ENCODE measurements at places on chromosomes 16 and 17.

DNA sequence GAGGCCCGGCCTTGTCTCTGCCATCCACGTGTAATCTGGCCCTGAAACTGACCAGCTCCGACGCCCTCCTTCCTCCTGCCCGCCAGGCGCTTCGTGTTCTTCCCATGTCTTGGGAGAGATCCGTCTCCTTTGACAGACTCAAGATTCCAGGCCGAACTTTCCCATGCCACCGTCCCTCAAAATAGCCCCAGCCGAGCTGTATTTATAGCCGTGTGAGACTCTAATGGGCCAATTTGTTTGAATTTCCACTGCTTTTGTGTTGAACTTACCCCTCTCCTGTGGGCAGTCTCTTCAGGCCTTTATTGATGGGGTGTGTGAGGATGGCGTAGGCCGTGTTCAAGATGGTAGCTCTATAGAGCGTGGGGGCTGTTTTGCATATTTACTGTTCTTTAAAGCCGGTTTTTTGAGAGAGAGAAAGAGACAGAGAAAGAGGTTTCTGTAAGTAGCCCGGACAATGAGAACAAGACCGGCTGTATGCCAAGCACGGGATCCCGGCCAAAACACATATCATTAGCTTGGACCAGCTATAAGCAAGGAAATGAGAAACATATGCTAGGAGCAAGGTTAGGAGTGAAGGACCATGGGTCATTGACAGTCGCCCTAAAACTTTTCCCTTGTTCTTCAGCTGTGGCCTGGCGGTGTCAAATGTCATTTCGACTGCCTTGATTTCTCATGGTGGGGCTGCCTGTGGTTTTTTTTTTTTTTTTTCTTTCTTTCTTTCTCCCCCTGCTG is 124.5 kb upstream of the ZFHX3 start:
- no peak for DNase-seq

DNA sequence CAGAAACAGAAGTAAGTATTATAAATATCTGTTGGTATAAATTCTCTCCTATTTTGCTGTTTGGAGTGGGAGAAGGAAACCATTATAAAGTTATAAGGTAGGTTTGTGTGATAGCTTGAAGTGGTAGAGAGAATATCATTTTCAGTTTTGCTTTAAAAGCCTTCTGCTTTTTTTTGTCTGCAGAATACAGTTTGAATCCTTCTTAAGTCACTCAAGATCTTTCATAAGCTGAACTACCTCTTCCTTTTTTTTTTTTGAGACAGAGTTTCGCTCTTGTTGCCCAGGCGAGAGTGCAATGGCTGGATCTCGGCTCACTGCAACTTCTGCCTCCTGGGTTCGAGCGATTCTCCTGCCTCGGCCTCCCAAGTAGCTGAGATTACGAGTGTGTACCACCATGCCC is 9.0 kb downstream of the ATAD5 start:
- no peak for DNase-seq

- no peak for DNase-seq
Observed at GRCh38 chr17:55057184-55057583, 88.6 kb downstream of the STXBP4 start.

DNA sequence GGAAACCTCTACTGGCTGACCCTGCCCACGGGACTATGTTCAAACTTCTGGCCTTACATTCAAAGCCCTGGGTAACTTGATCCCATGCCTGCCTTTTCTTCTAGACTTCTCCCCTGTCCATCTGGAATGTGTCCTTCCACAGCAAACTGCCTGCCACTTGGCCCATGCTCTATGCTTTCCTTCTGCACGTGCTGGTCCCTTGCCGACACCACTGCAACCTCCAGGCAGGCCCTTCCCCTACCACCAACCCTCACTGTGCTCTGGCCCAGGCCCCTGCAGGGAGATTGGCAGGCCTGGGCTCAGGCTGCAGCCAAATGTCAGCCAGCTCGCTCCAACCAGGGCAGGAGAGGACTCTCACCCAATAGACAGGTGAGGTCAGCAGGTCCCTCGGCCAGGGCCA is 11.0 kb downstream of the HSD11B2 start:
- DNase-seq: no peak

GRCh38 chr17:38333635-38334295 is 10.0 kb downstream of the GPR179 start:
- no peak for DNase-seq

GRCh38 chr17:17236295-17237025 is 508 bp downstream of the FLCN start:
- DNase-seq: peak; percentile 26

DNA sequence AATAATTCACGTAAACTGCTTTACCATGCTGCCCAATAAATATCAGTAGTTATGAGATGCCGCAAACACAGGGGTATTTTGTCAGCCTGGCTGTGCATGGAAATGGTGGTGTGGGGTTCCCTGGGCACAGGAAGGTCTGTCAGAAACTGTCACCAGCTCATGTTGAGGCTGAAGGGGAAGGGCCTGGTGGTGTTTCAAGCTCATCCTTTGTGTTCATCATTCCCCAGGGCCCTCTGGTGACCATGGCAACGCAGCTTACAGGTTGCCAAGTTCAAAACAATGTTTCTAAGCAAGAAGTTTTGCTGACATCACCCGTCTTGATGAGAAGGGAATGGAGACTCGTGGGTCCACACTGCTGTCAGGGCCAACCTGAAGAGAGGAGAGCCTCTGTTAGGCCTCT is 348.9 kb upstream of the C16orf82 start:
- no peak for DNase-seq

DNA sequence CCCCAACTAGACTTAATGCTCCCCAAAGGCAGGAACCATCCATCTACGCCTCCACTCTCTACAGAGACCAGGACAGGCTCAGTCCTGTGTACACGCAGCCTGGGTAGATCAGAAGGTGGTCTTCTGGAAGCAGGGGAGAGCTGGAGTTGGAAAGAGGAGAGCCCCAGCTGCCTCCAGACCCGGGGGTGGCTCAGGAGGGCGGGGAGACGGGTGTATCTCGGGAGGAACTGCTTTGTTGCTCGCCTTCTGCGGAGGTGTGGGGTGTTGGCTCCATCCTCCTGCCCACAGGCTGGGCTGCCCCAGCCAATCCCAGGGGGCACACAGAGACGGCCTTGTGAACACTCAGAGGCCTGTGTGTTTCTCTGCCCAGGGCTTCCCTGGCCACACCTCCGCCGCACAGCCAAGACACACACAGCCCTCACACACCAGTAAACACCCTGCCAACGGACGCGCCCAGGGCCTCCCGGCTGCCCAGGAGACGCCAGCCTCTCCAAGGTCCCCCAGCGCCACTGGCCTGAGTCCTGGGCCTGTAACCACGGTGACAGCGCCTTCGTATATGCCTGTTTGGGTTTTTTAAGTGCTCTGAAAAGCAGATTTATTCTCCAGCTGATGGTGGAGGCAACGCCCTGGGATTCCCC is 143.4 kb upstream of the CDC42EP4 start:
- no peak for DNase-seq
